T-cell (primary cell): ENCODE measurements at places on chromosomes 1 and 21. TPM values are rescaled to one million over a fixed set of nuclear protein-coding genes. Genes with fewer than 3 reads are reported as not detected.

F13B gene
- not detected for total RNA-seq

DNA sequence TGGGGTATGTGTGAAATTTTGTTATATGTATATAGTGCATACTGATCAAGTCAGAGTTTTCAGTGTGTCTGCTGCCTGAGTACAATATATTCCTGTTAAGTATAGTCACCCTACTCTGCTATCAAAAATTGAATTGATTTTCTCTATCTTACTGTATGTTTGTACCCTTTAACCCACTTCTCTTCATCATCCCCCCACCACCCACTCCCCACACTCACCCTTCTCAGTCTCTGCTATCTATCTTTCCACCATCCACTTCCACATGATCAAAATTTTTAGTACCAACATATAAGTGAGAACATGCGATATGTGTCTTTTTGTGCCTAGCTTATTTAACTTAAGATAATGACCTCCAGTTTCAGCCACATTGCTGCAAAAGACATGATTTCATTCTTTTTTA is 4.2 kb downstream of the LY9 start:
- H3K27ac ChIP-seq = peak overlapping the region; percentile 93
- peak overlapping the region; percentile 92 for H3K4me3 ChIP-seq
- H3K27me3 ChIP-seq = no peaks in the 10 kb centered on the region
- H3K4me1 ChIP-seq = peaks cover 51% of the 10 kb centered on the region
- DNase-seq = no peak

GRCh38 chr1:246695666-246696065 is 28.5 kb upstream of the SCCPDH start:
- peaks cover 13% of the 10 kb centered on the region for H3K27me3 ChIP-seq
- H3K4me1 ChIP-seq = peaks cover 11% of the 10 kb centered on the region
- no peak for DNase-seq
- no peak overlapping the region for H3K27ac ChIP-seq

DNA sequence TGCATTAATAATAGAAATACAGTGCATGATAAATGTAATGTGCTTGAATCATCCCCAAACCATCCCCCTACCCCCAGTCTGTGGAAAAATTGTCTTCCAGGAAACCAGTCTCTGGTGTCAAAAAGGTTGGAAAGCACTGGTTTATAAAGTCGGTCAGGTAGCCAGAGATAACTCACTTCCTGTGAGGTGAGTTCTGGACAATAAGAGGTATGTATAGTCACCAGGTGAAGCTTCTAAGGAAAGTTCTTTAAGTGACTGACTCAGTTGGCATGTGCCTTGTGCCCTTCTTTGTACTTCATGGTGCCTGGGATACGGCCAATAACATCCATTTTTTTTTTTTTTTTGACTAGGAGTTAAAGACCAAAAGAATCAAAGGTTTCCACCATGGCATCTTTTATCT is 103.7 kb downstream of the GPATCH2 start:
- H3K27me3 ChIP-seq = no peaks in the 10 kb centered on the region
- H3K36me3 ChIP-seq = no peaks in the 10 kb centered on the region
- no peak for DNase-seq
- H3K27ac ChIP-seq = no peak overlapping the region
- H3K4me3 ChIP-seq = no peak overlapping the region

GRCh38 chr1:40855513-40855912 is 6.7 kb downstream of the CITED4 start:
- no peak overlapping the region for H3K27ac ChIP-seq
- no peaks in the 10 kb centered on the region for H3K27me3 ChIP-seq
- peaks cover under 1% of the 10 kb centered on the region for H3K4me1 ChIP-seq
- peak; percentile 12 for DNase-seq
- no peaks in the 10 kb centered on the region for H3K36me3 ChIP-seq
- no peak overlapping the region for H3K4me3 ChIP-seq

DNA sequence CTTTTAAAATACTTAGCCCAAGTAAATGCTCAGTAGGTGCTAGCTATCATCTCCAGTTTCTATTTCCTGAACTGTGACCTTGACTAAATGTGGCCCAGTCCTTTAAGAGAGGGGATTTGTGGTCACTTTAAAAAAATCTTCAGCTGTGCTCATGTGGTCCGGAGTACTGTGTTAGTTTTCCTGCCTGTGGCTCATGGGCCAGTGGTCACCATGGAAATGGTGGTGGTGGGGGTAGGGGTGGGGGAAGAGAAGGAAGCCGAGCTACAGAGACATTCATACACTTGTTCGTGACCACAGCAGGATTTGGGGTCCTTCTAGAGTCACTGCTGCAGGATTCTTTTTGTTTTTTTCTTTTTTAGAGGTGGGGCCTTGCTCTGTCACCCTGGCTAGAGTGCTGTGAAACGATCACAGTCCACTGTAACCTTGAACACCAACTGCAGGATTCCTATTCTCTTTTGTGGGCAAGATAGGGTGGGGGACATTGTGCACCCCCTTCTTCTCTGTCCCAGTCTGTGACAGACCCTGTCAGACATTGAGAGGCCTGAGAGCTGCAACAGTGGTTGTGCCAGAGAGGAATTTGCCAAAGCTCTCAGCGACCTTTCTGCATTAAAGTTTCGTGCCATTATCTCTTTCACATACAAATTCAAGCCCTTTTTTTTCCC is 25.8 kb downstream of the KIF26B start:
- no peak overlapping the region for H3K4me3 ChIP-seq
- no peak for DNase-seq
- H3K27ac ChIP-seq = no peak overlapping the region
- no peaks in the 10 kb centered on the region for H3K4me1 ChIP-seq
